ENCODE measurements at places on chromosomes 16 and 17. TPM values are rescaled to one million over a fixed set of nuclear protein-coding genes. Genes with fewer than 3 reads are reported as not detected.

- no peak overlapping the region for H3K27ac ChIP-seq
- no peak overlapping the region for H3K4me3 ChIP-seq
- no peak for DNase-seq
- H3K27me3 ChIP-seq = no peaks in the 10 kb centered on the region
- no peaks in the 10 kb centered on the region for H3K36me3 ChIP-seq
- no peaks in the 10 kb centered on the region for H3K4me1 ChIP-seq
These were observed 124.1 kb upstream of the RCVRN start for GRCh38 chr17:10029129-10029528.

DNA sequence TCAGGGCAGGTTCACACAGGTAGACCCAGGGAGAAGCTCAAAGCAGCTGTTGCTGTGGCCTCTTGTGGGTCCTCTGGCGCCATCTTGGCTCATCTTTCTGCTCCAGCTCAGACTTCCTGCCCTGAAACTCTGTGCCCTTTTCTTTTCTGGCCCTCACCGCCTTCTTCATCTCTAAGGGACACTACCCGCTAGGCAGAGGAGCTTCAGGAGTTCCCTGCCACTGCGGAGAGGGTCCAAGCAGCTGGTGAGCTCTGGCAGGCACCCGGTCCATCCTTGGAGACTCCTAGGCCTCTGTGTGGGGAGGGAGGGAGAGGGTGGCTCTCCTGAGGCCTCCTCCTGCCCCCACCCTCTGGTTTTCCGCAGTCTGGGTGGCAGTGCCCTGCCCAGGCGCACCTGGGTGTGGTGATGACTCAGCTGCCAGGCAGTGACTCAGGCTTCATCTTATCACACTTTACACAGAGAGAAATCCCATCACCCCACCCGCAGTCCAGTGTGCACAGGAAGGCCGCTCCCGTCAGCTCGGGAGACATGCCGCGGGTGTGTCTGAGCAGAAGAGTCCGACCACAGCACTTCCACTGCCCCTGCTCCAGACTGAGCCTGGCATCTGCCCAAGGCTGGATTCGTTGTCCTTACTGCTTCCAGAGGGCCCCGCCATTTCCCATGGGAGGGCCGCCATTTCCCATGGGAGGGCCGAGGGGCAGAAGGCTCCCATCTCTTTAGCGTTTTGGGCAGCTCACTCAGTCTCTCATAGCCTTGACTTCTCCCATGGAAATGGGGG is 7.3 kb downstream of the NT5C start:
- DNase-seq = peak; percentile 77
- H3K4me1 ChIP-seq = peaks cover 29% of the 10 kb centered on the region
- H3K4me3 ChIP-seq = peak overlapping the region; percentile 34
- peak overlapping the region; percentile 84 for H3K27ac ChIP-seq
- no peaks in the 10 kb centered on the region for H3K27me3 ChIP-seq

The NEUROD2 gene
- total RNA-seq = not detected

The PDILT gene
- not detected for total RNA-seq

The ENPP7 gene
- total RNA-seq = 0.14 TPM

GRCh38 chr16:50011707-50012106 is 13.3 kb upstream of the CNEP1R1 start:
- H3K4me3 ChIP-seq = no peak overlapping the region
- peaks cover 7% of the 10 kb centered on the region for H3K27me3 ChIP-seq
- no peak for DNase-seq

GRCh38 chr16:59759296-59759695 is 1025.2 kb upstream of the GOT2 start:
- no peak overlapping the region for H3K27ac ChIP-seq
- DNase-seq = no peak
- H3K36me3 ChIP-seq = peaks cover 13% of the 10 kb centered on the region
- H3K27me3 ChIP-seq = no peaks in the 10 kb centered on the region
- H3K4me1 ChIP-seq = no peaks in the 10 kb centered on the region

DNA sequence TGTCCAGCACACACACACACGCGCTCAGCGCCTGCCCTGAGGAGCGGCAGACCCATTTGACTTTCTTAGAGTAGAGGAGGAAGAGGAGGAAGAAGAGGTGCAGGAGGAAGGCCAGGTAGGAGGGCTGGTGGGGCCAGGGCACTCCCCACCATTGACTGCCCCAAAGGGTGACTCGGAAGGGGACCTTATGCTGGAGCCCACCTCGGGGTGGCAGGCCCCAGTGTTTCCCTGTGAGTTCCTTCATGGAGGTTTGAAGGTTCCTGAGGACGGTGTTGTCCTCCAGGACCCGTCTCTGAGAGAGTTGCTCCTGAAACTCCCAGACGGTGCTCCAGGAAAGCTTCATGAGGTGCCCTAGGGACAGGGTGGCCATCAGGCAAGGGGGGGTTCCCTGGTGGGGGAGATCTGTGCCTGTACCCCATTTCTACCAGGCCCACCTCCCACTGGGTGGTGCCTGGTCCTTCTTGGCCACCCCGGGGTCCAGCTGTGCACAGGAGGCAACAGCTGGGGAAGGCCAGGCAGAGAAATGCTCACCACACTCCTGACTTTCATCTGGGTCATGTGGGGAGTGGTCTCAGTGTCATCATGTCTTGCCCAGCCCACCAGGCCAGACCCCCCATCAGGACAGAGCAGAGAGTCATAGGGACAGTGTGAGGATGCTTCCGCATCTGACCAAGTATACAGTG is 89.5 kb downstream of the TNFRSF13B start:
- H3K4me3 ChIP-seq = no peak overlapping the region
- no peaks in the 10 kb centered on the region for H3K36me3 ChIP-seq
- no peak overlapping the region for H3K27ac ChIP-seq
- H3K4me1 ChIP-seq = peaks cover 11% of the 10 kb centered on the region
- no peak for DNase-seq
- H3K27me3 ChIP-seq = no peaks in the 10 kb centered on the region

The RMI2 gene
- 11.6 TPM for total RNA-seq

DNA sequence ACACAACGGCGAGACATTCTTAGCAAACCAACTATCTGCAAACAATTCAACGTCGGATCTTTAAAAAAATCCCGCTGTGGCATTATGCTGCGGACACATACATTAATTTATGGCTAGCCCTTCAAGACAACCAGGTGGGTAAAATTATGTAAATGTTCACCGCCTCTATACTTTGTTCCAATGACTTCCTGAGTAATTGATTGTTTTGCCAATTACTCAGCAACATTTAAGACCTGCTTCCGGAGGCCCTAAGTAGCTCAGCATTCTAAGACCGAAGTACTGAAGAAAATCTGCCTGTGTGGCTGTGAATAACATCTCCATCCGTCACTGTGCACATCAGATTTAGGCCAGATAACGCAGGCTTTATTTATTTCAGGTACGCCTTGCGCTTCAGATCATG is 23.3 kb downstream of the QPRT start:
- peak overlapping the region; percentile 89 for H3K27ac ChIP-seq

DNA sequence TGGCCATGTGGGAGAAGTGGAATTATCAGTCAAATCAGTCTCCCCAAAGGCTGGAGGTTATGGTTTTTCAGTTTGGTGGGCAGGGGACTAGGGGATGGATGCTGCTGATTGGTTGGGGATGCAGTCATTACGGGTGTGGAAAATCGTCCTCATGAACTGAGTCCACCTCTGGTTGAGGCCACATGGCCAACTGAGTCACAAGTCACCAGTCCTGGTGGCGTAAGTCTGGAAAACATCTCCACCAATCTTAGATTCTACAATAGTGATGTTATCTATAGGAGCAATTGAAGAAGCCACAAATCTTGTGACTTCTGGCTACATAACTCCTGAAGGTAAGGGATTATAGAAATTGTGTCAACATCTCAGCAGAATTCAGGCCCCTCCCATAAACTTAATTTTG is 5.2 kb upstream of the RNF135 start:
- peaks cover 27% of the 10 kb centered on the region for H3K4me1 ChIP-seq
- no peak overlapping the region for H3K4me3 ChIP-seq
- no peak for DNase-seq
- no peak overlapping the region for H3K27ac ChIP-seq
- H3K27me3 ChIP-seq = no peaks in the 10 kb centered on the region
- H3K36me3 ChIP-seq = no peaks in the 10 kb centered on the region

The CBFA2T3 gene
- 2.3 TPM for total RNA-seq

The TP53TG3C gene
- total RNA-seq = not detected

DNA sequence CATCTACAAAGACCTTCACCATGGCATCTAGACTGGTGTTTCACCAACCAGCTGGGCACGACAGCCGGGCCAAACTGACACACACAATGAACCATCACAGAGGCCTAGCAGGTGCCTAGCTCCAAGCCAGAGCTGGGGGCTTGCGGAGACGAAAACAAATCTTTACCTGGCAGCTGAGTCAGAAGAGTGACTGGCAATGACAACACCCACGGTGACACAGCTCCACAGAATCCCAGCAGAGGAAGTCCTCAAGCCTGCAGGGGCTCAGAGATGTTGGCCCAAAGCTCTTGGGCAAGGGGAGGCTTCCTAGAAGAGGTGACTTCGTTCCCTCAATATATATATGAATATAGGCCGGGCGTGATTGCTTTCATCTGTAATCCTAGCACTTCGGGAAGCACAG is 5.1 kb downstream of the MMP25 start:
- peak overlapping the region; percentile 69 for H3K4me3 ChIP-seq
- H3K36me3 ChIP-seq = peaks cover 25% of the 10 kb centered on the region
- peak overlapping the region; percentile 92 for H3K27ac ChIP-seq
- peaks cover 62% of the 10 kb centered on the region for H3K4me1 ChIP-seq
- no peak for DNase-seq
- peaks cover 8% of the 10 kb centered on the region for H3K27me3 ChIP-seq

- no peak for DNase-seq
- H3K4me3 ChIP-seq = no peak overlapping the region
- peaks cover 39% of the 10 kb centered on the region for H3K4me1 ChIP-seq
- H3K27ac ChIP-seq = no peak overlapping the region
- peaks cover 4% of the 10 kb centered on the region for H3K27me3 ChIP-seq
These were observed 3.8 kb upstream of the RNF157 start for GRCh38 chr17:76243826-76244679.

DNA sequence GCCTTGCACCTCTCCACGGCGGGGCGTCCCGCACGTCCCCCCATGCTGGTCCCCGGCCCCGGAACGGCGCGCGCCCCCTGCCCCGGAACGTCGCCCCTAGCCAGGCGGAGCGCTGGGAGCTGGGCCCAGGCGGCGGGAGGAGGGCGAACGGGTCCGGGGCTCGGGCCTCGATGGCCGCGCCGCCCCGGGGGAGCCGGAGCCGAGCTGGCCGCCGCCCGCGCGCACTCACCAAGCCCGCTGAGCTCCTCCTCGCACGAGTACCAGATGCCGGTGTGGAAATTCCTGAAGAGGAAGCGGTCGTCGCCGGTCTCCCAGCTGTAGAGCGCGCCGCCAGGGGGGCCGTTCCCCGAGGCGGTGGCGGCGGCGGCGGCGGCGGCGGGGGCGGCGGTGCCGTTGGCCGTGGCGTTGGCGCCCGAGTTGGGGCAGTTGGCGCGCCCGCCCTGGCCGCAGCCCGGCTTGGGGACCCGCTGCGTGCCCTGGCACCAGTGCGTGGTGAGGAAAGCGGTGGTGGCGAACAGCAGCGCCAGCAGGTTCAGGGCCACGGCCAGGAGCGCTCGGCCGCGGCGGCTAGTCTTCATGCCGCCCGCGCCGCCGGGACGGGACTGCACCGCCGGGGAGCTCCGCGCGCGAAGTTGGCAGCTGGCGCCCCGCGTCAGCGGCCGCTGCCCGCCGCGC is 530 bp downstream of the GSG1L start:
- DNase-seq = no peak
- no peak overlapping the region for H3K4me3 ChIP-seq
- H3K27ac ChIP-seq = no peak overlapping the region
- H3K4me1 ChIP-seq = no peaks in the 10 kb centered on the region
- H3K36me3 ChIP-seq = no peaks in the 10 kb centered on the region

- DNase-seq = no peak
- no peaks in the 10 kb centered on the region for H3K4me1 ChIP-seq
- no peak overlapping the region for H3K4me3 ChIP-seq
- H3K27ac ChIP-seq = no peak overlapping the region
- no peaks in the 10 kb centered on the region for H3K27me3 ChIP-seq
These were observed 11.1 kb downstream of the FANCA start for GRCh38 chr16:89805136-89805905.

The CNTD1 gene
- total RNA-seq = not detected

DNA sequence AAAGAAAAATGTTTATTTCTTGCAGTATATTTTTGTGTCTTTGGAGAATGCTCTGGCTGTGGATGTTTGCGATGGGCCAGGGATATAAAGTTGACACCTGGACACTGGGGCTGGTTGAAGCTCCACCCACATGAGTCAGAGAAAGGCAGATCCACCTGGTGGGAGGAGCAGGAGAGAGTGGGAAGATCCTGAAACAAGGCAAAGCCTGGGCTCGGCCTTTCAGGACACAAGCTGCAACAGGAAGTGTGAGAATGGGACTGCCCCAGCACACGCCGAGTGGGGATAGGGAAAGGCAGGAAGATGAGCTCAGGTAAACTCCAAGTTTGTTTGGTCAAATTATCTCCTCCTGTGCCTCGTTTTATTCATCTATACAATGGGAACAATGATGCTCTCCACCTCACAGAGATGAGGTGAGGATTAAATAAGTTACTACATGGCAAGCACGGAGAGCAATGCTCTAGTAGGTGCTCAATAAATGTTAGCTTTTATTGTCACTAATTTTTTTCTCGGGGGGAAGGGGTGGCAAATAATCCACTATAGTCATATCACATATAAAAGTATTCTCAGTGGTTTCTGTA is 21.4 kb upstream of the PITPNM3 start:
- no peaks in the 10 kb centered on the region for H3K27me3 ChIP-seq
- H3K4me1 ChIP-seq = peaks cover 21% of the 10 kb centered on the region
- peaks cover 8% of the 10 kb centered on the region for H3K36me3 ChIP-seq

DNA sequence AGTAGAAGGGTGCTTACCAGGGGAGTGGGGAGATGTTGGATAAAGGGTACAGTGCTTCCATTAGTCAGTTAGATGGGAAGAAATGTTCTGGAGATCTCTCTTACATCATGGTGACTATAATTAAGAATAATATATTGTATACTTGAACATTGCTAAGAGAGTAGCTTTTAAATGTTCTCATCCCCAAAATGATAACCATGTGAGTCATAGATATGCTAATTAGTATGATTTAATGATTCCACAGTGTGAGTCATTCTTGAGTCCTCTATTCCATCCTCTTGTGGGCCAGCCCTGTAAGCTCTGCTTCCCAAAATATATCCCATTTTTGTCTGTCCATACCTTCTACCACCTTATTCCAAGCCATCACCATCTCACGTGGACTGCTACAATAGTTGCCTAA is 80.6 kb upstream of the CDH11 start:
- DNase-seq = no peak
- no peaks in the 10 kb centered on the region for H3K27me3 ChIP-seq
- no peaks in the 10 kb centered on the region for H3K36me3 ChIP-seq
- H3K4me1 ChIP-seq = no peaks in the 10 kb centered on the region
- no peak overlapping the region for H3K4me3 ChIP-seq
- no peak overlapping the region for H3K27ac ChIP-seq

The GOT2 gene
- 149 TPM for total RNA-seq

- H3K27ac ChIP-seq = no peak overlapping the region
- no peak overlapping the region for H3K4me3 ChIP-seq
- H3K4me1 ChIP-seq = no peaks in the 10 kb centered on the region
- no peaks in the 10 kb centered on the region for H3K36me3 ChIP-seq
These were observed 336.5 kb upstream of the CDH5 start for GRCh38 chr16:66030036-66030435.

DNA sequence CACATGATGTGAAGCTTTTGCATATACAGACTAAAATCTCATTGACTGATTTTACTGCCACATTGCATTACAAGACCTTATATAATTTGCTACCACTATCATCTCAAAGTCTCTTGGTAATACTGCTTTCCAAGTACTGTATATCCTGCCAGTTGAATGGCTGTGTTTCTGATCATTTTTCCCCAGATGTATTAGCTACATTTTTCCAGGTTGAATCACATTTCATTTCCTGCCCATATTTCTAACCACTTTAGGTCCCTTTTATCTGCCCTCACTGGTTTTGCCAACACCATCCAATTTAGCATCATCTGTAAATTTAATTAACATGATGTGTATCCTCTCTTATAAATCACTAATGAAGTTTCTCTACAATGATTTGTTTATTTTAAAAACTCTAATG is 365.7 kb upstream of the PMFBP1 start:
- H3K27me3 ChIP-seq = no peaks in the 10 kb centered on the region
- no peak overlapping the region for H3K4me3 ChIP-seq
- no peaks in the 10 kb centered on the region for H3K36me3 ChIP-seq

Measured in natural killer cell treated with Interleukin-12 subunit alpha and Interleukin-12 subunit beta and Interleukin-15 and Interleukin-18, amount 100 ng/mL, for 72 hours (primary cell).